Activated T-helper 1 cell treated with anti-CD3 and anti-CD28 coated beads, Interleukin-12 subunit alpha, Interleukin-12 subunit beta, Interleukin-2, Interleukin-4 antibody, amounts not matched to agents 30 ng/mL and 10 ng/mL and 1 ng/mL, durations not matched to agents 14 hours and 24 hours and 36 hours (primary cell): ENCODE measurements at places on chromosomes 11 and 22.

- H3K4me3 ChIP-seq = no peak overlapping the region
- no peak for DNase-seq
- H3K4me1 ChIP-seq = no peaks in the 10 kb centered on the region
- no peaks in the 10 kb centered on the region for H3K36me3 ChIP-seq
- H3K27me3 ChIP-seq = peaks cover 3% of the 10 kb centered on the region
- no peak overlapping the region for H3K27ac ChIP-seq
These were observed 30.3 kb downstream of the IGF2 start for GRCh38 chr11:2108675-2109491.

GRCh38 chr22:50261615-50262459 is at the start of gene MAPK12:
Gene MAPK12 (minus strand): TSS chr22:50261683. CDS start chr22:50261509, 174 bp downstream.
- no peak within 1 kb of the TSS for H3K27ac ChIP-seq
- no peak for DNase-seq
- H3K4me1 ChIP-seq = no peaks in the 10 kb centered on the region
- peak within 1 kb of the TSS; percentile 69 for H3K4me3 ChIP-seq

DNA sequence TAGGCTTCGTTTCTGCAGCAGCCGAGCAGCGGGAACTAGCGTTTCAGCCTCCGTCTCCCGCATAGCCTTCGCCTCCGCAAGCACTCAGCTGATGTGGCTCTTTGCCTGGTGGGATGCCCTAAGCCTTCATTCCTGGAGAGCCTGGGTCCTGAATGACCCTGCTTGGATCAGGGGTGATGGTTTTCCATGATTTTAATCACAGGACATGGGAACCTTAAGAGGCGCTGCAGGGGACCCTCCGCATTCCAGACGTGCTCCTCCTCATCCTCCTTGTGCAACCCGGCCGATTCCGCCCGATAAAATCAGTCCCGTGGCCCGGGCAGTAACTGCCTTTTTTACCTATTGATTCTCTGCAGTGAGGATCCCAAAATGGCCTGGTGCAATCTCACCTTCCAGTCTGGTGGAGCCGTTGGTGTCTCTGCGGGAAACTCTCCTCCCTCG is 8.2 kb downstream of the C11orf21 start:
- no peak for DNase-seq
- peaks cover 6% of the 10 kb centered on the region for H3K27me3 ChIP-seq
- no peak overlapping the region for H3K27ac ChIP-seq
- no peaks in the 10 kb centered on the region for H3K4me1 ChIP-seq
- H3K36me3 ChIP-seq = no peaks in the 10 kb centered on the region

DNA sequence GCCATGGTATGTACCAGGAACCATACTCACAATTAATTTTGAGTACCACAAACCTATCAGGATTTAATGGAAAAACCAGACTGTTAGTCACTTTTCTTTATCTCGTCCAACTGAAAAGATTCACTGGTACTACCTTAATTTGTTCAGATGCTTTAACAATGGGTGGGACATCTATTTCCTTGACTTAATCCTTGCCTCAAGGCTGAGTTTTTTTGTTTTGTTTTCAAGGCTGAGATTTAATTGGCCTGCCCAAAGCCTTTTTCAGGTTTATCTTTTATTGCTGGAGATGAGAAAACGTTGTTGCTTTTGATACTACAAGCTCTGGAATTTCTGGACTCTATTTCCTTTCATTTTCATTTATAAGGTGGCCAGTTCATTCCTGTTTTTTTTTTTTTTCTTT is 50.4 kb downstream of the NELL1 start:
- H3K4me3 ChIP-seq = no peak overlapping the region
- H3K4me1 ChIP-seq = no peaks in the 10 kb centered on the region
- no peaks in the 10 kb centered on the region for H3K27me3 ChIP-seq
- no peaks in the 10 kb centered on the region for H3K36me3 ChIP-seq

DNA sequence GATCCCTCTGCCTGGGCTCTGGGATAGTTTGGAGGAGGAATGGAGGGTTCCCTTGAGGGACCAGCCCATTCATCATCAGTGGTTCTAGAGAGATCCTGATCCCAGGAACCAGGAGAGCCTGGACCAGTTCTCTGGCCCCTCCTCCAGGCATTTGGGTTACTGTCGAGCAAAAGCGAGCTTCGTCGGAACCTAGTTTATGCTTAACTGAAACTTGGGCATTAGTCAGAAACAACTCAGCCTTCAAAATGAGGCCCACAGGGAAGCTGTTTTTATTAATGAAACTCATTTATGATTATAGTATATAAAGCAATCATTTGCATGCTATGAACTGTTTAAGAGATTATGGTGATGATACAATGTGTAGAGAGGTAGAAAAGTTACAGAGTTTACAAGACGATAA is 61.4 kb downstream of the LIF start:
- no peaks in the 10 kb centered on the region for H3K27me3 ChIP-seq
- H3K4me3 ChIP-seq = peak overlapping the region; percentile 42
- peak overlapping the region; percentile 95 for H3K27ac ChIP-seq
- no peak for DNase-seq
- peaks cover 2% of the 10 kb centered on the region for H3K36me3 ChIP-seq

GRCh38 chr11:637333-637592 is 194 bp downstream of the DRD4 start:
- no peak for DNase-seq
- peaks cover 2% of the 10 kb centered on the region for H3K36me3 ChIP-seq
- no peak overlapping the region for H3K27ac ChIP-seq
- peaks cover 20% of the 10 kb centered on the region for H3K27me3 ChIP-seq

DNA sequence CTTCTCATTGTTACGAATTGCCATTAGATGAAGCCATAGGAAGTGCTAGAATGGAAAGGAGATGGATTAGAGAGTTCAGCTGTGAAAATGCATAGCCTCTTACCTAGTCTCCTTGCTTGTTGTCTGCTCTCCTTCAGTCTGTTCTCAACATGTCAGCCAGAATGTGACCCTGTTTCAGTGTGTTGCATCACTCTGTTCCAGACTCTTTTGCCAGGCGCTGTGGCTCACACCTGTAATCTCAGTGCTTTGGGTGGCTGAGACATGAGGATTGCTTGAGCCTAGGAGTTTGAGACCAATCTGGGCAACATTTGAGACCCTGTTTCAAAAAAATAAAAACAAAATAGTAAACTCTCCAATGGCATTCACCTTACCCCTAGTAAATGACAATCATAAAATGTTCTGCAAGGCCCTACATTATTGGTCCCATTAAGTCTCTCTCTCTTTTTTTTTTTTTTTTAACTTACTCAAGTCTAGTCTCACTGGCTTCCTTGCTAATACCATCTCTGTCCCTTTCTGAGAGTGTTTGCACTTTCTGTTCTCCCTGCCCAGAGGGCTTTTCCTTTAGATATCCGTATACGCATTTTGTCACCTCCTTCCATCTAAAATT is 39.4 kb downstream of the CYP2R1 start:
- peaks cover 21% of the 10 kb centered on the region for H3K4me1 ChIP-seq
- peak overlapping the region; percentile 58 for H3K27ac ChIP-seq
- DNase-seq = no peak
- H3K4me3 ChIP-seq = no peak overlapping the region
- H3K27me3 ChIP-seq = no peaks in the 10 kb centered on the region

- H3K27me3 ChIP-seq = no peaks in the 10 kb centered on the region
- no peaks in the 10 kb centered on the region for H3K36me3 ChIP-seq
- H3K27ac ChIP-seq = no peak overlapping the region
- no peak overlapping the region for H3K4me3 ChIP-seq
- H3K4me1 ChIP-seq = no peaks in the 10 kb centered on the region
These were observed 43.3 kb downstream of the BDNF start for GRCh38 chr11:27656806-27657483.

GRCh38 chr11:79139900-79140299 is 300.9 kb downstream of the TENM4 start:
- DNase-seq = no peak
- H3K36me3 ChIP-seq = no peaks in the 10 kb centered on the region
- H3K27me3 ChIP-seq = no peaks in the 10 kb centered on the region
- no peaks in the 10 kb centered on the region for H3K4me1 ChIP-seq
- no peak overlapping the region for H3K27ac ChIP-seq

DNA sequence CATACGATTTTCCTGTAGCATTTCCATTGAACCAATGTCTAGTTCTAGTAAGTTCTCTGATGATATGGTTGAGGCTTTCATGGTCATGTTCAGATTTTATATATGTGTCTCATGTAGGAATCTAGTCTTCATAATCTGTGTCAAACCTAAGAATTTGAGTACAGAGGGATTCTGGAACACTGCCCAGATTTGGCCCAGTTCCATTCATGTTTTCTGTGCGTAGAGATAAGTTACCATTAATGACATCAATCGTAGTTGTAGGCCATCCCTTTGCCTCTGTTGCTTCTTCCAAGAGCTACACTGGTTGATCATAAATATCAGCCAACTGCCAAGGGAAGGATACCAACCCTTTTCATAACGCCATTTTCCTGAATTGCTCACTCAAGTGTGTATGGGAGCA is 23.3 kb downstream of the ST3GAL4 start:
- peaks cover 2% of the 10 kb centered on the region for H3K27me3 ChIP-seq
- H3K27ac ChIP-seq = no peak overlapping the region
- no peak overlapping the region for H3K4me3 ChIP-seq
- no peak for DNase-seq
- no peaks in the 10 kb centered on the region for H3K4me1 ChIP-seq

- no peak for DNase-seq
- no peak overlapping the region for H3K27ac ChIP-seq
- no peaks in the 10 kb centered on the region for H3K36me3 ChIP-seq
- no peaks in the 10 kb centered on the region for H3K4me1 ChIP-seq
These were observed 139.0 kb upstream of the GUCY1A2 start for GRCh38 chr11:107157146-107157808.

DNA sequence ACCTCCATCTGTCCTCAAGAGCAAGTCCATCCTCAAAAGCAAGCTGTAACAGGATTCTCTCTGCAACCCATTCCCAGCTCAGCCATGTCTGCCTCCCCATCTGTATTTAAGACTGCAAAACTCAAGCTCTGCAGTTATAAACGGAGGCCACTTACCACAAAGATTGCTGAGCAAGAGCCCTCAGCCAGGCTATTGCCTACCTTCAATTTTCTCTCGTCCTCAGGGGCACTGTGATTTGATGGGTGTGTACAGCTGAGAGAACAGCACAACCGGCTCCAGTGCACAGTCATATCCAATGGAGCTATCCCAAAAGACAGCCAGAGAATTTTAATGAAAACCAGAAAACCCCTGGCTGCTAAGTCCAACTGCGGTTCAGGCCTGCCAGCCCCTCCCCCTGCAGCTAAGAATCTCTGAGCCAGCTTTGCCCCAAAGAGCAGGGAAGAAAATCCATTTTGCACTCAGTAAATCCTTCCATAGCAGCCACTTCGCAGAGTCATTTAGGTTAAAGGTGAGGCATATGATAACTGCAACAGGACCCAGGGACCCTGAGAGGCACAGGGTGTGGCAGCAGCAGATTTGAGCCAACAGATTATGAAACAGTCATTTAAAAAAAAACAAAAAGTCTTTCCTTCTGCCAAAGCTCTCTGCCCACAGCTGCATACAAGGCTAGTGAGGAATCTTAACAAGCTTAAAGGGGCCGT is 37.6 kb downstream of the RAB30 start:
- H3K4me3 ChIP-seq = no peak overlapping the region
- no peak overlapping the region for H3K27ac ChIP-seq
- H3K4me1 ChIP-seq = peaks cover 20% of the 10 kb centered on the region
- DNase-seq = no peak
- peaks cover 2% of the 10 kb centered on the region for H3K27me3 ChIP-seq

- no peaks in the 10 kb centered on the region for H3K4me1 ChIP-seq
- no peak overlapping the region for H3K27ac ChIP-seq
- peaks cover 5% of the 10 kb centered on the region for H3K27me3 ChIP-seq
- H3K36me3 ChIP-seq = peaks cover 4% of the 10 kb centered on the region
- no peak overlapping the region for H3K4me3 ChIP-seq
These were observed 50.6 kb upstream of the FTH1 start for GRCh38 chr11:62017878-62018655.

- H3K36me3 ChIP-seq = no peaks in the 10 kb centered on the region
- no peak overlapping the region for H3K27ac ChIP-seq
- H3K4me1 ChIP-seq = no peaks in the 10 kb centered on the region
These were observed 484.5 kb downstream of the MN1 start for GRCh38 chr22:27317096-27317495.

- no peak overlapping the region for H3K4me3 ChIP-seq
- no peak for DNase-seq
- H3K4me1 ChIP-seq = no peaks in the 10 kb centered on the region
- no peaks in the 10 kb centered on the region for H3K36me3 ChIP-seq
These were observed 896.9 kb downstream of the KCNA4 start for GRCh38 chr11:29119707-29120618.
